Endothelial cell of umbilical vein (primary cell): ENCODE measurements at places on chromosomes 16 and 17. TPM values are rescaled to one million over a fixed set of nuclear protein-coding genes. Genes with fewer than 3 reads are reported as not detected.

The CSF3 gene
- 2.4 and 2.9 TPM in 2 replicates for total RNA-seq

The CRLF3 gene
- 15.4 and 18.9 TPM in 2 replicates for total RNA-seq

The CRYBA1 gene
- not detected in 2 replicates for total RNA-seq

GRCh38 chr16:11253009-11253994, 2.7 kb downstream of the SOCS1 start:
- H3K4me3 ChIP-seq: no peak overlapping the region
- peaks cover 10% of the 10 kb centered on the region for H3K4me1 ChIP-seq
- no peaks in the 10 kb centered on the region for H3K36me3 ChIP-seq
- no peak for DNase-seq

DNA sequence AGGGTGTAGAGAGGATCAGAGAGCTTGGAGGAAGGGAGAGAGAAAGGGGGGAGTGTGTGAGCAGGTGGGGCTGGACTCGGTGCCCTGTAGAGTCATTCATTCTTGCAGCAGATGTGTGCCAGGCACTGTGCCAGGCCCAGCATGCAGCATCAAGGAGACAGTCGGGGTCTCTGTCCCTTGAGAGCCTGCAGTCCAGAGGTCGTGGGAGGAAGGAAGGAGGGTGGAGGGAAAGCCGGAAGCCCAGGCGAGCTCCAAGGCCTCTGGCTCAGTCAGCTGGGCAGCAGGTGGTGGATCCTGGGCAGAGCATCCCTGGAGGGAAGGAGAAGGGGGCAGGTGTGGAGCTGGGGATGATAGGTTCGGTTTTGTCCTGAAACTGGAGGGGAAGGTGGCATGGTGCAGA, 27.5 kb downstream of the EPN2 start:
- peaks cover 41% of the 10 kb centered on the region for H3K4me1 ChIP-seq
- peak; percentile 18 for DNase-seq
- no peak overlapping the region for H3K4me3 ChIP-seq
- H3K27ac ChIP-seq: peak overlapping the region; percentile 80

DNA sequence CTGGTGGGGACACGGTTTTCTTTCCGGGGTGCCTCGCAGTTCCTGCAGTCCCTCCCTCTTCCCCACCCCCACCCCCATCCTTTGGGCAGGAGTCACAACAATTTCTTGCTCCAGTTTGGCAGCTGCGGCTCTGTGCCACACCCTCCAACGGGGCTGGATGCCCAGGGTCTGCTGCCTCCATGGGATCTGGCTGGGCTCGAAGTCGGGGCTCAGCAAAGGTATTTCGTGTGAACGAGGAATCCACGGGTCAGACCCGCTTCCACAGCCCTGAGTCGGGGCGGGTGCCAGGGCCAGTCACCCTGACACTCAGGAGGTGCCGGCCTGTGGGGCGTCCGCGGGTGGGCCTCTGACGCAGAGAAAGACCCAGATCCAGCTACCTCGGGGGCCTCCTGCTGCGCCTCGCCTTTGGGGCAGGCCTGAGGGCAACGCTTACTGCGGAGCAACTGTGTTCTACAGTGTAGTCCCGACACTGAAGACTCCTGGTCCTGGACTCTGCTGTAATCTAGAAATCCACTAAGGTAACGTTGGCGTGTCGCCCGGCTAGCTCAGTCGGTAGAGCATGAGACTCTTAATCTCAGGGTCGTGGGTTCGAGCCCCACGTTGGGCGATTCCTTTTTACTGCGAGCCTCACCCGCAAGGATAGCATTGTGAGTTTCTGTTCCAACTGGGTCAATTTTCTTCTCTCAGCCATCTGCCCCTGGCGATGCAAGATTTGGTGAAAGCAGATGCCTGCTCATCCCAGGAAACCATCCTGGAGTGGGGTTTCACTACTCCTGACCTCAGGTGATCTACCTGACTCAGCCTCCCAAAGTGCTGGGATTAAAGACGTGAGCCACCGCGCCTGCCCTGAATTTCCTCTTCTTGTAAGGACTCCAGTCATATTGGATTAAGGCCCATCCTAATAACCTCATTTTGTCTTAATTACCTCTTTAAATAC, 12.6 kb upstream of the OR1F1 start:
- peak overlapping the region; percentile 10 for H3K4me3 ChIP-seq
- no peak overlapping the region for H3K27ac ChIP-seq
- peaks cover 20% of the 10 kb centered on the region for H3K4me1 ChIP-seq
- DNase-seq: peak; percentile 39
- no peaks in the 10 kb centered on the region for H3K36me3 ChIP-seq
- peaks cover 23% of the 10 kb centered on the region for H3K27me3 ChIP-seq

DNA sequence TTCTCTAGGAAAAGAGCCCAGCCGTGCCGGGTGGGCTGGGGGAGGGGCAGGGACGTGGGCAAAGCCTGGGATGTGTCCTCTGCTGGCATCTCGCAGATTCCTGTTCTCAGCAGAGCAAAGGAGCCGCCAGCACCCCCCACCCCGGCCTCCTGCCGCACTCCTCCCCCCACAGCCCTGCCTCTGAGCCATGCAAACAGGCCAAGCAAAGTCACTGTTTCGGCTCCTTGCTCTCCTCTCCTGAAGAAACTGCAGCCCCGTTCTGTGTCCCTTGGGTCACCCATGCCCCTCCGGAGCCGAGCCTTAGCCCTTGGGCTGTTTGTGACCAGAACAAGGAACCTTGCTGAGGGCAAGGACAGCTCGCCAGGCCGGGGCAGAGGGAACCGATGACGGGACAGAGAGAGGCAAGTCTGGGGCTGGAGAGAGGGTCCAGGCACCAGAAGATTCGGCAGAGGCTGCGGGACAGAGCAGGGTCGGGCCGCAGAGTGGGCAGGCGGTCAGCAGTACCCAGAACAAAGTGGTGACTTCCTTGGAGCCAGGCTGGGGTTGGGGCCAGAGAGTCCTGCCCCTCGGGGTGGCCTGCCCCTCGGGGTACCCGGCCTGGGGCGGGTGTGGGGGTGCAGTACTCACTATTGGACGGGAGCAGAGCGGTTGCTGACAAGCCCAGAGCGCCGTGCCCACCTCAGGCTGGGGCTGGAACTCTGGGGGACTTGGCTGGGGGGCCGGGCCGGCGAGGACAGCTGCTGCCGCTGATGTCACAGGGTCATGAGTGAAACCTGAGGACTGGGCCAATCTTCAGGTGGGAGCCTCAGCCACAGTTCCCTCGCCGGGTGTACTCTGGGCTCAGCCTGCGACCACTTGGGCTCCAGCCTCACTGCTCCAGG, 9.2 kb upstream of the PRR29 start:
- no peak overlapping the region for H3K27ac ChIP-seq
- H3K36me3 ChIP-seq: no peaks in the 10 kb centered on the region
- H3K4me3 ChIP-seq: no peak overlapping the region
- peaks cover 6% of the 10 kb centered on the region for H3K27me3 ChIP-seq
- DNase-seq: no peak

GRCh38 chr17:61657338-61657737, 66.3 kb upstream of the NACA2 start:
- no peaks in the 10 kb centered on the region for H3K36me3 ChIP-seq
- no peaks in the 10 kb centered on the region for H3K27me3 ChIP-seq
- DNase-seq: peak; percentile 17
- H3K4me3 ChIP-seq: no peak overlapping the region
- peaks cover 33% of the 10 kb centered on the region for H3K4me1 ChIP-seq
- H3K27ac ChIP-seq: no peak overlapping the region

GRCh38 chr16:27822529-27822928, 241.0 kb downstream of the GSG1L start:
- H3K36me3 ChIP-seq: no peaks in the 10 kb centered on the region
- no peaks in the 10 kb centered on the region for H3K27me3 ChIP-seq
- no peak overlapping the region for H3K4me3 ChIP-seq
- DNase-seq: no peak

DNA sequence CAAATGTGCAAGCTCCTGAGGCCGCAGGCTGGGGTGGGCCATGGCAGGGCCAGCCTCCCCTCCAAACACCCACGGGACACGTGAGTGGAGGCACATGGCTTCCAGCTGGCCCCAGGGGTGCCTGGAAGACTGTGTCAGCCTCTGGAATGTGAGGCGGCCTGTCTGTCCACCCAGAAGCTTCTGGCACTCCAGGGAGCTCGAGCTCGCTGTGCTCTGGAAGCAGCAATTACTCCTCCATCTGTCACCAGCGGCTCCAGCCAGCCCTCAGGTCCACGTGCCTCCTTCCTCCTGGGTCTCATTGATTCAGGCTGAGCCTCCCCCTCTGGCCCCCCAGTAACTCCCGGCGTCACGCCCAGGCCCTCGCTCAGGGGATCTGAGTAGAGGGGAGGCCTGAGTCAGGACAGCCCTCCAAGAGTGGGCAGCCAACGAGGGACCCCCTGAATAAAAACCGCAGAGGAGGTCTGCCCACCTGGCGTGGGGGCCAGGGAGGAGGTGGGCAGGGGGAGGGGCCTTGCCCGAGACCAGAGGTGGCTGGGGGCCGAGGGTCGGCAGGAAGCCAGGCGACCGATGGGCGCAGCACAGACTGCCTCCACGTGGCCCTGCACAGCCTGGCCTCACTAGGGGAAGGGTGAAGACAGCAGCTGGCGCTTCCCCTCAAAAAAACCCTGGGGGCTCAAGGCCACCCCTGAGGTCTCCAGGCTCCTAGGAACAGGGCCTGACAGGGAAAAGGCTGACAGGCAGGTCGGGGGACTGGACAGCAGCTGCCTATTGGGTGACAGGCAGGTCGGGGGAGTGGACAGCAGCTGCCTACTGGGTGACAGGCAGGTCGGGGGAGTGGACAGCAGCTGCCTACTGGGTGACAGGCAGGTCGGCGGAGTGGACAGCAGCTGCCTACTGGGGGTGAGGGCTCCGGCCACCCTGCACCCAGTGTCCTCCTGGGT, 11.9 kb downstream of the PIEZO1 start:
- H3K36me3 ChIP-seq: no peaks in the 10 kb centered on the region
- H3K27me3 ChIP-seq: no peaks in the 10 kb centered on the region
- H3K4me3 ChIP-seq: no peak overlapping the region
- H3K4me1 ChIP-seq: peaks cover 36% of the 10 kb centered on the region
